GM23248 (cell line): ENCODE measurements at places on chromosomes 5 and 9. TPM values are rescaled to one million over a fixed set of nuclear protein-coding genes. Genes with fewer than 3 reads are reported as not detected.

The ANGPTL2 gene
- 9.0 and 12.3 TPM in 2 replicates for total RNA-seq

GRCh38 chr9:131677049-131677443, 62.8 kb downstream of the RAPGEF1 start:
- peak; percentile 76 for DNase-seq

- DNase-seq = peak; percentile 90
Observed at GRCh38 chr9:3962971-3963642, 336.8 kb downstream of the GLIS3 start.

GRCh38 chr5:55123365-55123764, 20.9 kb downstream of the GZMA start:
- no peak for DNase-seq

GRCh38 chr5:78979117-78979742, 5.9 kb downstream of the ARSB start:
- no peak for DNase-seq

- DNase-seq = peak; percentile 74
Observed at GRCh38 chr5:53479590-53480415, 626 bp upstream of the FST start.

The RLN2 gene
- not detected in 2 replicates for total RNA-seq

- peak; percentile 66 for DNase-seq
Observed at GRCh38 chr5:6722015-6722414, 8.8 kb downstream of the TENT4A start.

The BNC2 gene
- 18.5 and 18.6 TPM in 2 replicates for total RNA-seq

- peak; percentile 59 for DNase-seq
Observed at GRCh38 chr5:424301-425110, 18.5 kb upstream of the EXOC3 start.

DNA sequence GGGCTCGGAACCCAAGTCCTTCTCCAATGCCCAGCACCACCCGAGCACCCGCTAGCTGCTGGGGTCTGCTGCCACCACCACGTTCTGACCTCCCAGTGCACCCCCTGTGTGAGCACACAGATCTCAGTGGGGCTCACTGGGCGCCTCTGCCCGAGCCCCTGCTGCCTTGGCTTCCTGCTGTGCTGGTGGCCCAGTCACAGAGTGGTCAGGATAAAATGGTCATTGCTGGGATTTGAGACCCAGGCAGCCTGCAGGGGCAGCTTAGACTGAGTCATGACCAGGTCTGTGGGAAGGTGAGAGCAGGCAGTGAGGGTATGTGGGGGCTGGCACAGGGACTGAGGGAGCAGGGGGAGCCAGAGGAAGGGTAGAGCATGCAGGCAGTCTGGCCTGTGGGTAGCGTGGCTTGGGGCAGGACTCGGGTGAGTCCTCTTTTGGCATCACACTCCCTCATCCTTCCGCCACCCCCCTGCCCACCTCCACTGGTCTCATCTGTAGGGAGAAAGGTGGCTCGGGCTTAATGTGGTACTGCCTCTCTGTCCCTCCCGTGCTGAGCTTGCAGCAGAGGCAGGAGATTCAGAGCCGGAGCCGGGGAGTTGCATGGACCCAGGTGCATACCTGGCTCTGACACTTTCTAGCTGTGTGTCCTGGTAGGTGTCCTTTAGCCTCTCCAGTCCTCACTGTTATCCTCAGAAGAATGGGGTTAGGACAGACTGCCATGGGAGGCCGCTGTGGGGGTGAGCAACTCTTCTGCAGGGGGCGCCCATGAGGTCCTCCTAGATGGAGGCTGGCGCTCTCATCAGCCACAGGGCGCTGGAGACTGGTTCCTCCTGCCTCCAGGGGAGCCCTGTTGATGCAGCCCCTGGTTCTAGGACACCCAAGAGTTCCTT, 32.1 kb downstream of the USP20 start:
- no peak for DNase-seq
